ENCODE measurements at places on chromosomes 7 and 10.
A peak's percentile ranks its signal among the peaks of the same experiment; 100 is the strongest.

GRCh38 chr7:27709137-27710075 is 30.6 kb upstream of the TAX1BP1 start:
- DNase-seq, result peak; percentile 79
- no peaks in the 10 kb centered on the region for H3K27me3 ChIP-seq
- H3K27ac ChIP-seq, result peak overlapping the region; percentile 27
- no peaks in the 10 kb centered on the region for H3K36me3 ChIP-seq
- H3K4me1 ChIP-seq, result peaks cover 14% of the 10 kb centered on the region
- no peak overlapping the region for H3K4me3 ChIP-seq

GRCh38 chr7:46786221-46786954 is 795.5 kb downstream of the TNS3 start:
- peaks cover 38% of the 10 kb centered on the region for H3K4me1 ChIP-seq
- no peaks in the 10 kb centered on the region for H3K27me3 ChIP-seq
- peak; percentile 96 for DNase-seq
- H3K27ac ChIP-seq, result peak overlapping the region; percentile 96
- H3K36me3 ChIP-seq, result no peaks in the 10 kb centered on the region
- peak overlapping the region; percentile 31 for H3K4me3 ChIP-seq

DNA sequence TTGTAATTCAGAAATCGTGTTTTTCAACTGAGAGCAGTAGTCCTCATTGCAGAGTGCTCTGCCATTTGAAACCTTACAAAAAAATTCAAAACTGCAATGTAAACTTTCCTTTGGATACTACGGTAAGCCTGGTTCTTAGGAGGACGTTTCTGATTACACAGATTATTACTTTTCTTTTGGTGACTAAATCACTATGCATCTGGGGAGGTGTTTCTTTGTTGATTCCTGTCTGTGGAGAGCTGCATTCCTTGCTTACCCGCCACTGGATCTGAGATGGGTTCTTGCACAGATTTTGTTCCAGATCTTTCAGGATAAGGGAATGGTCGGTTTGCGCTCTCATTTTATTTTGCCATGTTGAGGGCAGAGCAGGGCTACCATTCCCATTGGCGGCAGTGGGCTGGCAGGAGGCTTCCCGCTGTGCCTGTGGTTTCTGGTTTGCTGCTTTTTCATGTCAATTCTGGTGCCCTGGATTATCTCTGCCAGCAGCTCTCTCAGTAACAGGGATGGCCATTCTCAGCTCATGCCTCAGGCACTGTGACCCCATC is 485.1 kb downstream of the GLRX3 start:
- no peak overlapping the region for H3K4me3 ChIP-seq
- H3K4me1 ChIP-seq, result no peaks in the 10 kb centered on the region
- DNase-seq, result no peak
- H3K36me3 ChIP-seq, result no peaks in the 10 kb centered on the region
- no peak overlapping the region for H3K27ac ChIP-seq

- DNase-seq, result no peak
- no peaks in the 10 kb centered on the region for H3K36me3 ChIP-seq
- H3K4me3 ChIP-seq, result no peak overlapping the region
These were observed 12.8 kb upstream of the FFAR4 start for GRCh38 chr10:93553482-93554315.

DNA sequence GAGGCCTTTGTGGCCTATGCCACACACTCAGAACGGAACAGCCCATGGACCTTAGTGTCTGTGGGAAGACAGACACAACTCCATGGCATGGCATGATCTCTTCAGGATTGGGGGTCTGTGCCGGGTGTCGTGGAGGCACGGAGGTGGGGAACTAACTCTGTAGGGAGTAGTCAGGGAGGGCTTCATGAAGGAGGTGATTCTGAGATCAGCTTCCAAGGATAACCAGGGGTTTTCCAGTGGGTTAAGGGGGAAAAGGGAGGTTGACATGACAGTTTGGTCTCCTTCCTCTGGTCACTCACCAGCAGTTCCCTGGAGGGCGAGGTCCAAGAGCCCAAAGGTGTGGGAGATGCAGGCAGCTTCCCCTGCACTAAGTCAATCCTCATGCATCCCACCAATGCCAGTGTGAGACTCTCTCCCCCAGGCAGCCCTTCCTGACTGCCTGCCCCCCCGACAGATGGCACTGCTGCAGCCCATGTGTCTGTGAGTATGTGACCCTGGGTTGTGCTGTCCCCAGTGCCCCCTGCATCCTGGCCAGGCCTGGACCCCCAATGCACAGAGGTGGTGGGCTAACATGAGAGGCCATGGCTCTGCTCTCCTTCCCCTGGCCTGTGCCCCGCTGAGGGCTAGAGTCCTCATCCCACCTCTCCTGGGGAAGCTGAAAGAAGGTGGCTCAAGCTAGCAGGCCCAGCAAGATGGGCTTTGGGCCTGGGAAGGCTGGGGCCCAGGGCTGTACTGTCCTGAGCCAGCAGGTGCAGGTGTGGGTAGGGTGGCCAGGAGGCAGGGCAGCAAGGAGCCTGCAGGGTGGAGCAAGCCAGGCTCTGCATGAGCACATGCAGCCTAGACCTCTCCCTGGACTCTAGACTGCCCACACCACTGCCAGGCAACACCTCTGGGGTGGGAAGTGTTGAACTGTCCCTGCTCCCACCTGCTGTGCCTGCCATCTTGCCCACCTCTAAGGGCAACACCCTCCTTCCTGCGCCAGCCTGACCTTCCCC is 39.7 kb downstream of the RASGEF1A start:
- H3K27me3 ChIP-seq, result peaks cover 24% of the 10 kb centered on the region
- H3K27ac ChIP-seq, result no peak overlapping the region
- H3K4me3 ChIP-seq, result no peak overlapping the region
- H3K4me1 ChIP-seq, result no peaks in the 10 kb centered on the region

DNA sequence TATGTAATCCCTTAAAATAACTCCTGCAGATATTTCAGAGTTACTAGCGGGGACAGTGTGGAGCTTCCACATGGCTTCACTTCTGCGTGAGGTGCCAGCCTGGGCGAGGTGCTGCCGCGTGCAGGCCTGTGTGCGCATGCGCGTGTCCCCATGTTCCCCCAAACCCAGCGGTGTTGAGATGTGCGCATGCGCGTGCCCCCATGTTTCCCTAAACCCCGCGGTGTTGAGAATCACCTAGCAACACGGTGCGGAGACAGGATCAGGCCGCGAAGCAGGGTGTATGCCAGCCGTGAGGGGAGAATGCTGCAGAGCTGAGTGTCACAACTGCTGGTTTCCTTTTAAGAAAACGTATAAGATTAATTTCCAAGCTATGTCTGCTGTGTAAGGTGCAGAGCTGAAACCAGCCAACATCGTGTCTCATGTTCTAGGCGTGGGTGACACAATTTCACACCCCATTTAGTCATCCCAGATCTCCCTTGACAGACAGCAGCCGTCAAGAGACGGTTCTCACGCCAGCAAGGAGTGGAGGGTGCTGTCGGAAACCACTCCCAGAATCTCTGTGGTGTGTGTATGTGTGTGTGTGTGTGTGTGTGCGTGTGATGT is 71.9 kb upstream of the ADARB2 start:
- H3K27ac ChIP-seq, result no peak overlapping the region
- H3K4me1 ChIP-seq, result no peaks in the 10 kb centered on the region
- no peaks in the 10 kb centered on the region for H3K27me3 ChIP-seq
- no peaks in the 10 kb centered on the region for H3K36me3 ChIP-seq
- no peak for DNase-seq
- H3K4me3 ChIP-seq, result no peak overlapping the region

DNA sequence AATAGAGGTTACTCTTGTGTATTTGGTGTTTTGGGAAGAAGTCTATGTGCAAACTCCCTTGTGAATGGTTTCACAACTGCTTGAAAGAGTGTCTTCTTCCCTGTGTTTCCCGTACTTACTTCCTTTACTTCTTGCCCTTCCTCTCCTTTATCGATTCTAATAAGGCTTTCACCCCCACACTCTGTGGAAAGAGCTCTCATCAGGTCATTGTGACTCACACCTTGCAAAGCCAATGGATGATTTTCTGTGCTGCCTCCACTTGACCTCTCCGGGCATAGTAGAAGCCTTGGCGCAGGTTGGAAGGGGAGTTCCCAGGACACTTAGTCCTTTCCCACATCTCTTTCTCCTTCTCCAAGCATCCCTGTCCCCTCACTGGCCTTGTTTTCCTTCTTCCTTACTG is 6.2 kb upstream of the TSPAN15 start:
- peak; percentile 38 for DNase-seq
- no peaks in the 10 kb centered on the region for H3K36me3 ChIP-seq
- H3K4me3 ChIP-seq, result no peak overlapping the region
- H3K4me1 ChIP-seq, result peaks cover 70% of the 10 kb centered on the region
- H3K27ac ChIP-seq, result peak overlapping the region; percentile 89

GRCh38 chr7:51980313-51980712 is 663.7 kb upstream of the COBL start:
- no peaks in the 10 kb centered on the region for H3K4me1 ChIP-seq
- no peaks in the 10 kb centered on the region for H3K36me3 ChIP-seq
- DNase-seq, result no peak
- H3K4me3 ChIP-seq, result no peak overlapping the region
- H3K27ac ChIP-seq, result no peak overlapping the region

GRCh38 chr10:15300697-15301096 is 70.4 kb downstream of the FAM171A1 start:
- H3K27ac ChIP-seq, result no peak overlapping the region
- H3K4me1 ChIP-seq, result no peaks in the 10 kb centered on the region
- H3K36me3 ChIP-seq, result no peaks in the 10 kb centered on the region
- no peak overlapping the region for H3K4me3 ChIP-seq

DNA sequence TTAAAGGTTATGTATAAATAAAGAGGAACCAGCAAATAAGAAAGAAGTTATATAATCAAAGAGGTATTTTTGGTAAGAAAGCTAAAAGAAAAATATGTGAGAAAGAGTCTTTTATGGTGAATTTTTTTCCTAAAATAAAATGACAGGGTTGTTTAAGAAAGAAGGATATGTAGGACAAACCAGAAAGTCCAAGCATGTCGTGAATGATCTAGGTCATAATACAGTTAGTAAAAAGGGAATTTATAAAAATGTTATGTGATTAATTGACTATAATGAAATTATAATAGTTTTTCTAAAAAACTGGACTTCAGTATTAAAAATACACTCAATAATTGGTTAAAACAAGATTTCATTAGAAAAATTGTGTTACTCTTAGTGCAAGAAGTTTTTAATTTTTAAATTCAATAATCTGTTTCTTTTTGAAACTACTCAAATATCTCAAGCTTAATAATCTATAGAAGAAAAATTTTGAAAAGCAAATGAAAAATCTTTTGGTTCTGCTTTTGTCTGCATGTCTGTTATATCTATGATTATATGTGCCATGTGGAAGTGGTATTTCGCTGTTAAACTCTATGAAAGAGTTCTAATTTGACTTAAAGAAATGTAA is 23.3 kb downstream of the AVL9 start:
- H3K27ac ChIP-seq, result no peak overlapping the region
- H3K4me3 ChIP-seq, result no peak overlapping the region
- no peaks in the 10 kb centered on the region for H3K4me1 ChIP-seq
- H3K36me3 ChIP-seq, result peaks cover 67% of the 10 kb centered on the region

- no peaks in the 10 kb centered on the region for H3K4me1 ChIP-seq
- no peaks in the 10 kb centered on the region for H3K36me3 ChIP-seq
- DNase-seq, result no peak
These were observed 226.0 kb downstream of the CELF2 start for GRCh38 chr10:11243425-11244222.

DNA sequence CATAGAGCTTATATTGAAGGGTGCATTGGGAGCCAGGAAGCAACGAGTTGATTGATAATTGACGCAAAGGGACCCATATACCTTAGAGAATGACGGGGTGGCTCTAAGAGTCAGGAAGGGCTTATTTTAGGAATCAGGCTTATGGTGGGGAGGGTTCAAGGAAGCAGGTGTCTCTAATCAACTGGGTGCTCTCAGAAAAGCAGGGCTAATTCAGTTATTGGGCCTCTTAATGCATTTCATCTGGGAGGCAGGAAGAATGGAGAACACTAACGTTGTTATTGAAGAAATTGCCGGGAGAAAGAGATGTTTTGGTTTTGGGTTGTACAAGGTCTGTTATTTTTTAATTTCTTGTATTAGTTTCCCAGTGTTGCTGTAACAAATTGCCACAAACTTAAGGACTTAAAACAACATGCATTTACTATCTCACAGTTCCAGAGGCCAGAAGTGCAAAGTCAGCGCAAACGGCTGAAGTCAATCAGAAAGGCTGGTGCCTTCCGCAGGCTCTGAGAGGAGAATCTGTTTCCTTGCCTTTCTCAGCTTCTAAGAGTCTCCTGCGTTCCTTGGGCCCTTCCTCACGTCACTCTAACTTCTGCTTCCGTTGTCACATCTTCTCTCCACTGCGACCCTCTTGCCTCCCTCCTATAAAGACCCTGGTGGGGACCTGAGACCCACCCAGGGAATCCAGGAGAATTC is 328.4 kb upstream of the C7orf33 start:
- H3K4me1 ChIP-seq, result no peaks in the 10 kb centered on the region
- peak overlapping the region; percentile 63 for H3K4me3 ChIP-seq
- peaks cover 19% of the 10 kb centered on the region for H3K27me3 ChIP-seq
- no peak overlapping the region for H3K27ac ChIP-seq
- H3K36me3 ChIP-seq, result no peaks in the 10 kb centered on the region

Data from PC-3 (cell line).